ENCODE measurements at places on chromosomes 7 and 10.

GRCh38 chr10:84214612-84215235 is 10.6 kb downstream of the LRIT2 start:
- no peak for DNase-seq

- peak; percentile 84 for DNase-seq
These were observed at the start of gene CSGALNACT2 for GRCh38 chr10:43138021-43138756. CSGALNACT2 (plus strand) TSS chr10:43138445; CDS start chr10:43155150, 16,705 bp downstream.

- no peak for DNase-seq
These were observed 36.2 kb downstream of the ZCCHC24 start for GRCh38 chr10:79409038-79409725.

DNA sequence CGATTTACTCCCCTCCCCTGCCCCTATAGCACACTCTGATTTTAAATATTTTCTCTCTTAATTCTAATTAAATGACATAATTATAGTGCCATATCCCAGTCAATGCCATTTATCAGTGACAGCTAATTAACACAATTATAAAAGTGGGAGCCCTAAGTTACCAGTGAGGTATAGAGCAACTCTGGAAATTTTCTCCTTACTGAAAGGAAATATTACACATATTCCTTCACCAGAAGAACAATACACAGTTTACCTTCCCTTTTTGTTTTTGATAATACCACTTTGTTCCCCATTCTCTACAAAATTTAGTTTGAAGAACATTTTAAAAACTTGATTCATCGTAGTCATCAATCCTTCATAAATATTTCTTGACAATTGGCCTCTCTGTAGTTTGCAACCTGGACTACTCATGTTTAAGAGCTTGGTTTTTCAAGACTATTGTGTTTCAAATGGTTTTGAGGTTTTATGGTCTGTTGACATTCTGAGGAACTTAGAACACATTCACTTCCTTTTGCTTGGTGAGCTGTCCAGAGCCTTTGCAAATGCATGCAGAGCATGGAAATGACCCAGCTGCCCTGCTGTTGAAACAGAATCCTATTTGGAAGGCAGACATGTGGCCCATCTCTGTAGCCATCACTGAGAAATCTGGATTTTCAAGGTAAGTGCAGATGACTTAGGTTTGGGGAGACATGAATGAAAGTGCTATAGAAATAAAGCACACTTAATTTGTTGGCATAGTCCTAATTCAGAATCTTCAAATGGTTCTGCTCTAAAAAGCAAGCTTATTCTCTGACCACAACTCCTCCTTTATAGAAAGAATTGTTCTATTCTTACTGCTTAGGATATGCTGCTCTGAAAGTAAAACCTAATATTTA is at the start of gene GPR141:
Gene GPR141 (plus strand): TSS at position 521 of the 875 bp plus-strand sequence. CDS start 56,628 bp downstream, outside the sequence.
- DNase-seq, result no peak

DNA sequence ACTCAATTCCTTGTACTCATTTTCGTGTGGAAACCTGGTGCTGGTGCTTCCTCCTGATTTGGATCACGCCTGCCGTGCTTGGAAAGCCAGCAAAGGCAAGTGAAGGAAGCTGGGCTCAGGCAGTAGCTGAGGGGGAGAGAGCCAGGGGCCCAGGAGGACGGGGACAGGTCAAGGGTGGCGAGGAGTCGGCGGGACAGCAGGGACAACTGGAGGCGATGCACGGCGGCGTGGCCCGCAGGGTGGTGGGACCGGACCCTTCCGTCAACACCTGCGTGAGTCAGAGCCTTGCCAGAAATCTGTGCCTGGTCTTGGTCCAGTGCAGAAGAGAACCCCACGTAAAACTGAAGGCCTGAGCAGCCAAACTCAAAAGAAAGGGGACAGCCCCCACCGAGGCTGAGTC is 309.7 kb upstream of the SHH start:
- DNase-seq, result no peak

GRCh38 chr10:17427201-17427600 is 27.2 kb downstream of the ST8SIA6 start:
- no peak for DNase-seq

DNA sequence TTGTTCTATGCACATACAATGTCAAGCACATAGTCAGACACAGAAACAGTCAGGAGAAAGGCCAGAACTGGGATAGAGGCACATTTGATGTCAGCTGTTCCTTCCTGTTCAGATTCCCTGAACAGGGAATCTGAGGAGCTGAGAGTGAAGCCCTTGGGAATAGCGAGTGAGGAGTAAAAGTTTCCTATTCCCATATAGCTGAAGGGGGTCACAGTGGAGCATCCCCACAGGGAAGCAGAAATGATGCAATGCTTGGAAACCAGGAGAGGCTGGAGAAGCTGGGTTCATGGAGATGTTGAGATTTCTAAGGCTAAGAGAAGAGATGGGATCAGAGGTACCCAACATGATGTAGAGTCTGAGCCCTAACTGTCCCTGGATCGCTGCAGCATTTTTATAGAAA is 11.3 kb upstream of the PRXL2A start:
- DNase-seq, result no peak

GRCh38 chr7:85222522-85222921 is 35.7 kb upstream of the SEMA3D start:
- DNase-seq, result no peak

GRCh38 chr7:74287303-74288033 is 1.7 kb upstream of the CLIP2 start:
- DNase-seq, result no peak

DNA sequence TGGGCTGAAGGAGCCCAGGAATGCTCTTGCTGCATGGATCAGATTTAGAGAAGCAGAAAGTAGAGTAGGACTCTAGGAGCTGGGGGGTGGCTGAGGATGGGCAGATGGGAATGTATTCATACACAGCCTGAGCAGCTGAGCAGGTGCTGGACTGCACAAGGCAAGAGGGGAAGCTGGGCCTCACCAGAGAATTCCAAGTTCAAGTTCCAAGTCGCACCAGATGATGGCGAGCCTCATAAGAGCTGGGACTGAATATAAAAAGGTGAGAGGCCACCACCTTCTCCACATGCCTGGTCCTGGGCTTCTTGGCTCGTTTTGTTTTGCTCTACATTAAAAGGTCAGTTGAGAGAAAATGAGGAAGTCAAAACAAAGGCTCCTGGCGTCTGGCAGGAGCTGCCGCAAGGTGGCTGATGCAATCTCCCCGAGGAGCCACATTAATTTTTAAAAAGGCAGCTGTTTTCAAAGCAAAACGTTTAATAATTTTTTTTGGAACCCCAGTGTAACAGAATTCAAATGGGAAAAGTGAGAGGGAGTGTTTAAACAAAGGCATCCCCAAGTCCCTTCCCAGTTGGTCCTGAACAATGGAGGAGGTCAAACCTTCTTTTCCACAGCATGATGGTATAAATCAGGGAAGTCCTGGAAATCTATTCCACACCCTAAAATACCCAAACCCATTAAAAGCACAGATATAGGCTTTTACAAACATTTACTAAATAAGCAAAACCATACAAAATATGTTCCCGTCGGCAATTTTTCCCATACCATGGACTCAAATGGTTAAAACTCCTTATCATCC is 9.5 kb downstream of the CYREN start:
- DNase-seq, result no peak

- no peak for DNase-seq
These were observed 6.9 kb downstream of the KPNA7 start for GRCh38 chr7:99201027-99201426.

- no peak for DNase-seq
These were observed 27.7 kb upstream of the PRKCQ start for GRCh38 chr10:6607778-6608177.

- no peak for DNase-seq
These were observed 8.9 kb upstream of the VSTM4 start for GRCh38 chr10:49123981-49124950.

GRCh38 chr7:64639267-64640001 is 26.5 kb upstream of the ZNF107 start:
- no peak for DNase-seq

DNA sequence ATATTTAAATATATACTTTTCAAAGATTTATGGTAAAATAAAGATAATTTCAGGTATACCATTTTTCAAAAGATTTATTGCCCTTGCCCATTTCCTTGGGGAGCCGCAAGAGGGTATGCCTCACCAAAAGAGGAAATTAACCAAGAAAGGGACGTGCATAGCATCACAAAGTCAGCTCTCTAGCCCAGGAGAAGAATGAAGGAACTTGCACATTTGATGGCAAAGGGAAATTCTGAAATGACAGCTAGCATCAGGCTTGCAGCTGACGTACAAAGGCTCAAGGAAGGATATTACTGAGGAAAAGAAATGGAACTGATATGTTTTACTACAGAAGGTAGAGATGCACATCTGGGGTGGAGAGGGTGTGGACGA is 93.6 kb upstream of the RSU1 start:
- no peak for DNase-seq

DNA sequence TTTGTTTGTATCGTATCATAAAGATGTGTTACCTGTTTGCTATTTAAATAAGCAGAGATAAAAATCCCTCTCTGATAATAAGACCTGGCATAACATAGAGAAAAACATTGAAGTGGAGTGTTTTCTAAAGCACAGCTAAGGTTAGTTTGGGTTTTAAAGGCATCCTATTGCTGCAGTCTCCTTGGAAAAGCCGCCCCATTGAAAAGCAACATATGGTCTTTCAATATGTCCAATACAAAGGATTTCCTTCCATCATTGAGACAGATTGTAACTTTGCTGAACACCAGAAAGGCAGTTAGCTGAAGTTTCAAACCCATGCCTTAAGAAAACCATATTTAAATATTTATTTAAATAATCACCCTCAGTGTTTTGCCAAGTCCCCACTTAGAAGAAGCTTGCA is 898.5 kb upstream of the KCND2 start:
- no peak for DNase-seq

- DNase-seq, result no peak
These were observed 654.6 kb upstream of the GALNT17 start for GRCh38 chr7:70477036-70478010.

Measured in stimulated activated naive CD4-positive, alpha-beta T cell treated with Interleukin-2 at 50 U/mL for 16 hours (primary cell).